Activated naive CD8-positive, alpha-beta T cell treated with anti-CD3 and anti-CD28 coated beads for 36 hours (primary cell): ENCODE measurements at places on chromosomes 5 and 9. TPM values are rescaled to one million over a fixed set of nuclear protein-coding genes. Genes with fewer than 3 reads are reported as not detected.

IL5 gene
- not detected for total RNA-seq

GPR151 gene
- not detected for total RNA-seq

PLGRKT gene
- 27.5 TPM for total RNA-seq

GRCh38 chr5:45281081-45281480 lies 415.1 kb downstream of the HCN1 start:
- no peak for DNase-seq

DNA sequence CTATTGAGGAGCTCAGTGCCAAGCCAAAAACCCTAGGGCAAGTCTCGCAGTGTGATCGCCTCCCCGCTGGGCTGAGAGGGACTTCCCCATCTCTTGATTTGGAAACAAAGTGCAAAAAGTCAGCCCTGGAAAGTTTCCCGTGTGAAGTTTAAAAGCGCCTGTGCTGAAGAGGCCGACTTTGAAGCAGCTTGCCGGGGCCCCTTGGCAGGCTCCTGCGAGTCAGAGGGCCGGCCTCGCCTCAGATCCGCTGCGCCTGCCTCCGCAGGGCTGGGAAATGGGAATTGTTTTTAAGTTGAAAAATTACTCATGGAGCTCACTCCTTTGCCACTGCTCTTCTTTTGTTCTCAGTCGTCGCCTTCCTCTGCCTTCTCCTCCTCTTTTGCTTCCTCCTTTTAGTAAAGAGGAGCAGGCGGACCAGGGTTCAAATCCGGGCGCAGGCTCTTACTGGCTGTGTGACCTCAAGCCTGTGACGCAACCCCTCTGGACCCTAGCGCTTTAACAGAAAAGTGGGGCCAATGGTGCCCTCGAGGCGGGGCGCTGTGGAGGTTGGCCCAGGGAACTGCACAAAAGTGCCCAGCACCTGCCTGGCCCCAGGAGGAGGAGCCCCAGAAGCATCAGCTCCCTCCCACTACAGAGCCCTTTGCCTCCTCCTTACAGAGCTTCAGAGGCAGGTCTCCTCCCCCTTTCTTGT lies 14.7 kb upstream of the LHX2 start:
- peak; percentile 70 for DNase-seq

DNA sequence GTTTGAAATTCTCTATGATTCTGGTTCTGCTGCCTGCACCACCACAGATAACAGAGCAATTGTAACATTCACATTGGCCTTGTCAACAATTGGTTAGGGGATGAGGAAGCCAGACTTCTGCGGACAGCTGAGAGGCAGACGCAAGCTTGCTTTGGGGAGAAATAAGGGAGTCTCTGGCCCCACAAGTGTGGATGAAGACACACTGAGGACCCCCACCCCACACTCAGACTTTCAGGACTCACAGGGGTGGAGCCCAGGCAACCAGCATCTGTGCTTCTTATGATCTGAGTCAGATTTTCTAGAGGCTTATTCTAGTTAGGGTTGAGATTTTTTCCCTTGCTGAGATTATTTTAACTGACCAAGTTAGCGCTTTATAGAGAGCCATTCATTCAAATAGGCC lies 140.3 kb upstream of the IRX2 start:
- DNase-seq, result no peak

- no peak for DNase-seq
Measured at GRCh38 chr5:36373527-36374086, 71.9 kb upstream of the RANBP3L start.

GRCh38 chr5:58090704-58091103 lies 369.2 kb downstream of the PLK2 start:
- DNase-seq, result no peak

CCL28 gene
- 13.4 TPM for total RNA-seq

DNA sequence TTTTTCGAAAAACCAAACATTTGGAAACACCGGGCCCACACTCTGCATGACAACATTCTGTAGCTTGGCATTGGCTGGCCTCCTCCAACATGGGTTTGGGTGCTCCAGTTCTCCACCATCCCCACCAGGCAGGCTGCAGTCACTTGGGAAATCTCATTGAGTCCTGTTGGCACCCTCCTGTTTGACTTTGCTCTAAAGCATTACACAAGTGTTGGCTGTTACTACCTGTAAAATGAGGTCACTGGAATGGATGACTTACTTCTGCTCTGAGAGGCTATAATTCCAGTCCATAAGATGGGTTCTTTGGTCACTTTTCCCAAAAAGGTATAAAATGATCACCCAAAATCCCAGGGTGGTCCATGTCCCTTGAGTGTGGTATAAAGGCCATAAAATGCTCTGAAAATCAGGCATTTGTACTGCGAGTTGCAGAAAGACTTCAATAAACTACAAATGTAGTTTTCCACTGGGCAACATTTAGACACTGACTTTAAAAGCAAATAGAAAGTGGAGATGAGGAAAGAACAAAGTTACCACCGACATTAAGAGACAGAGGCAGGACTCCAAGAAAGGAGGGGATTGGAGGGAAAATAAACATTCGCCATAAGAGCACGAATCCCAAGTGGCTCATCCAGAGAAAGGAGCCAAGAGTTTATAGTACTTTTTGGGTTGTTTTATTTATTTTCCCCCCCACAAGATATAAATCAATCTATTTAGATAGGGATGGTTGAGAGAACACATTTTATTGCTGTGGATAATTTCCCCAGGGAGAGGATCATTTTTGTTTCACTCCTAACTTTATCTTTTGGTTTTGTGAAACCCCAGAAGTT lies 295.1 kb downstream of the TLE1 start:
- DNase-seq, result no peak

DNA sequence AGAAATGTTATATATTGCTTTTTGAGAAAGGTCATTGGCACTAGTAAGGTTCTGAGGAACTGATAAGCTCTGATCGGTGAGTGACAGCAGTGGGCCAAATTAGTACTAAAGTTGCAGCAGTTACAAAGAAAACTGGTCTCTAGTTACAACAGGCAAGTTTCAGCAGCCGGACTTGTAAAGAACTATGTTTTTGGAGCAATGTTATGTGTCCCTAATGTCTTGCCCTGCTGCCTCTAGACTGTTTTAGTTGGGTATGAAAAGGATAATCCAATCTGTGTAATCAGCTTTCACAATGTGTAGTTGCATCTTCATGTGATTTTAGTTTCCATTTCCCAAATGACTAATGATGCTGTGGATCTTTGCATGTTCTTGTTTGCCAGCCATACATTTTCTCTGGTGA lies 113.5 kb downstream of the CAMK4 start:
- no peak for DNase-seq

DNA sequence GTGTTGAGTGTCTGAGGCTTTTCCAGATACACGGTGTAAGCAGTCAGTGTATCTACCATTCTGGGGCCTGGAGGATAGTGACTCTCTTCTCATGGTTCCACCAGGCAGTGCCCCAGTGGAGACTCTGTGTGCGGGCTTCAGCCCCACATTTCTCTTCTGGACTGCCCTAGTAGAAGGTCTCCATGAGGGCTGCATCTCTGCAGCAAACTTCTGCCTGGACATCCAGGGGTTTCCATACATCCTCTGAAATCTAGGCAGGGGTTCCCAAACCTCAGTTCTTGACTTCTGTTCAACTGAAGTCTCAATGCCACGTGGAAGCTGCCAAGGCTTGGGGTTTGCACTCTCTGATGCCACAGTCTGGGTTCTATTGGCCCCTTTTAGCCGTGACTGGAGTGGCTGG lies 256.6 kb upstream of the ITGA1 start:
- no peak for DNase-seq

DNA sequence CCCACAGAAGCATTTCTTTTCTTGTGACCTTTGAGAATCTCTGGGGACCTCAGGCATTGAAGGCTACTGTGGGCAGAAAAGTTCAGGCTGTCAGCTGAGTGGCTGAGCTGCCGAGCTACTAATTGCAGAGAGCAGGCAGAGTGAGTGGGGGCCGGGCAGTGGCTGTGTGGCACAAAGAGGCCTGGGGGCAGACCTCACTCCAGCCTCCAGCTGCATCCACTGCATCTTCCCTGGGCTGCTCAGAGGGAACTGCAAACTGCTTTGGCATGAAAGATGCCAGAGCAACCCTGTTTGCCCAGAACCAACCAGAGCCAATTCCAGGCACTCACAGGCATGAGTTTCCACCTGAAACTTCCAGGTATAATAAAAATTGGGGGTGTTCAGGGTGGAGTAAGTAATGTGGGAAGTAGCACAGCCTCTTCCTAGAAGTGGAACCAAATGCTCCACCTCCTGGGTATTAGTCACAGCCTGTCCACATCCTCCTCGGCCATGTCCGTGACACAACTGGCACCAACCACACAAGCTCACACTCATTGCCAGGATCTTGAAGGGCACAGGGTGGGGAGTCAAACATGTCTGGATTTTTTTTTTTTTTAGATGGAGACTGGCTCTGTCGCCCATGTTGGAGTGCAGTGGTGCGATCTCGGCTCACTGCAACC lies 548.9 kb downstream of the BNC2 start:
- DNase-seq, result no peak

MAMDC2 gene
- total RNA-seq, result not detected

- no peak for DNase-seq
Measured at GRCh38 chr5:155905364-155905763, 421.6 kb upstream of the SGCD start.

DNA sequence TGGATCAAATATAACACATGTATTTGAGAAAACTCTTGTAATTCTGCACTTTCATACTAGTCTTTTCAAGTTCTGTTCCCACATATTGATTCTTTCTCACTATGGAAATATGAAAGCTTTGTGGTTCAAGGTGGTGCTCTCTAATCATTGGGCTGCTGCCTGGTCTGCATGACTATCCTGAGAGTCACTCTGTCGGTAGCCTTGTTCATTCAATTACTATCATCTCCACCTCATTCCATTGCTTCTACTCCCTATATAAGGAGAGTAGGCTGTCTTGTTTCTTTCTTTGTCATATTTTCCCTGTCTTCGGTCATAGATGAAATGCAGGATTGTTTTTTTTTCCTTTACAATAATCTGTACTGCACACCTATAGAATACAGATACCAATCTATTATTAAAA lies 341.4 kb upstream of the ACTBL2 start:
- DNase-seq, result no peak

- DNase-seq, result no peak
Measured at GRCh38 chr9:107694390-107694789, 204.8 kb upstream of the KLF4 start.

GRCh38 chr9:126327006-126327713 lies 531 bp downstream of the MVB12B start:
- peak; percentile 44 for DNase-seq

- DNase-seq, result no peak
Measured at GRCh38 chr5:14552017-14552416, 29.6 kb upstream of the OTULINL start.

DNA sequence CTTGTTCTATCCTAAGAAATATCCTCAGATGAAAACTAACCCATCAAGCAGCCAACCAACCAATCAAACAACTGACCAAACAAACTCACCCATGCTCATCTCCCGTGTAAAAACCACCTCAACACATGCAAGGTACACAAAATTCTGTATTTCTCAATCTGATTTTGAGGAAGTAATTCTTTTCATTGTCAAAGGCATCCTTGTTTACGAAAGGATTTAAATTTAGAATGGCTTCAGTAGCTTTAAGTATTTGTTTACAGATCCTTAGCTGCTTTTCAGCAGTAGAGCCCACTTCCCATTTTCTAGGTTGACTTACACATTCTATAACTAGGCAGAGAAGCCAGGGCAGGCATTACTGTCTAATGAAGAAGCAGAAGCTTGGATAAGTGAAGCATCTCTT lies 78.6 kb downstream of the NTRK2 start:
- no peak for DNase-seq

- no peak for DNase-seq
Measured at GRCh38 chr9:96464426-96464825, 14.5 kb downstream of the HABP4 start.

- no peak for DNase-seq
Measured at GRCh38 chr5:132487841-132488555, 2.6 kb downstream of the IRF1 start.

GRCh38 chr5:126490167-126490940 lies 67.1 kb downstream of the GRAMD2B start:
- DNase-seq, result no peak

- DNase-seq, result no peak
Measured at GRCh38 chr9:6646293-6646636, 736 bp upstream of the GLDC start.

NUDT12 gene
- total RNA-seq, result 5.3 TPM

DNA sequence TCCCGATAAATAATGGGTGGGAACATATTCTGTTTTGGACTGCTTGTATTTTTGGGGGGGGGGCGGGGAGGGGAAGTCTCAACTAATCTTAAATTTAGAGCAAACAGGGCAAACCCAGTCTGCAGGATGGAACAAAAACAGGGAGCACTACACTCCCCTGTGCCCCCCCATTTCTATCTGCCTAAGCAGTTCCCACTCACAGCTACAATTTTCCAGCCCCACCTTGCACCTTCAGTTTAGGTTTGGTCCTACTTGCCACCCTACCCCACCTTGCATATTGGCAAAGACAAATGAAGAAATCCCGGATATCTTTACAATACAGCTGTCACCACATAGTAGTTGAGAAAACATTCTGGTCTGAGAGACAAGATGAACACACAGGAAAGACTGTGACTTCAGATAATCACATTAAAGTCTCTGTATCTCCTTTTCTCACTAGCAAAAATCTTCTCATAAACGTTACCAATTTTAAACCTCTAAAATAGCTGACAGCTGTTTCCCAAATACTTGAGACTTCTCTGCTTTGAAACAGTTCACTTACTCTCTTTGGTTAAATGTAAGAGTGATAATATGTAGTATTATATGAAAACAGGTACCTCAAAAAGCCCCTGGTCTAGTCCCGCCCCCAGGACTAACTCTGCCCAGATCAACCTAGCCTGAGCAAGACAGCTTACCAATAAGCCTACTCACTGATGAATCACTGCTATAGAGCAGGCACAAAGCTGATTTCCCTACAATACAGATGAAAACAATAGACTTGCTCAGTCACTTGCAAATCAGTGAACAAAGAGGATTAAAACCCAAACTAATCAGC lies 5.2 kb upstream of the RAPGEF6 start:
- peak; percentile 46 for DNase-seq

DNA sequence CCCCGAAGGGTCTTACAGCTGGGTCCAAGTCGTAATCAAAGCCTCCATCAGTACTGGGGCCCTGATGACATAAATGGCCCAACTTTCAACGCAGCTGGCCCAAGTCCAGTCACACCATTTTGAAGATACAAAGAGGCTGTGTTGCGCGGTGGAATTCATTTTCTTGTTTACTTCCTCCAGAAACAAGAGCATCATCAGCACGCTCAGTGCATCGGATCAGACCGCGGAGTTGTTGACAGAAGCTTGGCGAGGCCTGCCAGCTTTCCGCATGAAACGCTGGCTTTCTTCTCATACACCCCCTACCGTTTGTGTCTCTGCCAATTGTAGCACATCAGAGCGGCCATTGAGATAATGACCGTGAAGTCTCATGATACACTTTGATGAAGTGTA lies 101.7 kb upstream of the SPATA31D4 start:
- no peak for DNase-seq

DNA sequence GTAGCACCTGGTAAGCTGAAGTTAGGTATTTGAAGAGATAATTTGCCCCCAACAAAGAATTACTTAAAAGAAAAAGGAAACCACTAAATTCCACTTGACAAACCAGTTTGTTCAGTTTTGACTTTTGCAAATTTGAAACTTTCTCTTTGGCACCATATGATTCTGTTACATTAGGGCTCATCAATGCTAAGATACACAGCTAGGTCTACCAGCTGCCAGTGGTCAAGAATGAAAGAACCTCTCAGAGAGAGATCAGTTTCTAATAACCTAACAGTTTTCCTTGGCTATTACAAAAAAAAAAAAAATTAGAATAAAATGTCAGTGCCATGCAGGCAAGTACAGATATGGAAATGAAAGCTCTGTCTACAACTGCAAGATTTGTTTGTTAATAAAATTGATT lies 92.3 kb downstream of the CAAP1 start:
- DNase-seq, result no peak

- no peak for DNase-seq
Measured at GRCh38 chr5:152529440-152529839, 124.4 kb upstream of the NMUR2 start.

B4GALT1 gene
- 33.5 TPM for total RNA-seq

HARS1 gene
- total RNA-seq, result 95.2 TPM

ALG2 gene
- total RNA-seq, result 30.3 TPM
